Inflammatory macrophage treated with lipopolysaccharide for 4 hours (primary cell): ENCODE measurements at places on chromosomes 1 and 21.
A peak's percentile ranks its signal among the peaks of the same experiment; 100 is the strongest.

DNA sequence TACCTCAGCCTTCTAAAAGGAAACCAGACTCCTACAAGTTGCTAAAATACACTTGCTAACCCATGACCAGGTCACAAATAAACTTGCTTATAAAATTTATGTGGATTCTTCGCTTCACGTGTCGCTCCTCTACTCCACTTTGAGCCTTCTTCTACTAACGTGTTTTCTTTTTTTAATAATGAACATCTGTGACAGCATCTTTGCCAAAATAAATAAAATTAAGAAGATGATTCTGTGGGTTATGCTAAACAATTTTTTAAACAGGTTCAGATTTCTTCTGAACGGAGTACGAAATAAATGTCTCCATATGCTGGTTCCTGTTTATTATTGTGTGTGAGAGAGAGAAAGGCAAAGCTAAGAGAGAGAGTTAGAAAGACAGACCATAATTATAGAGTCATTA, 735.8 kb downstream of the LTN1 start:
- DNase-seq: no peak

GRCh38 chr1:47436979-47437446, 831 bp upstream of the FOXD2 start:
- no peak for DNase-seq

GRCh38 chr1:12059722-12060464, 3.2 kb upstream of the TNFRSF8 start:
- no peak for DNase-seq

DNA sequence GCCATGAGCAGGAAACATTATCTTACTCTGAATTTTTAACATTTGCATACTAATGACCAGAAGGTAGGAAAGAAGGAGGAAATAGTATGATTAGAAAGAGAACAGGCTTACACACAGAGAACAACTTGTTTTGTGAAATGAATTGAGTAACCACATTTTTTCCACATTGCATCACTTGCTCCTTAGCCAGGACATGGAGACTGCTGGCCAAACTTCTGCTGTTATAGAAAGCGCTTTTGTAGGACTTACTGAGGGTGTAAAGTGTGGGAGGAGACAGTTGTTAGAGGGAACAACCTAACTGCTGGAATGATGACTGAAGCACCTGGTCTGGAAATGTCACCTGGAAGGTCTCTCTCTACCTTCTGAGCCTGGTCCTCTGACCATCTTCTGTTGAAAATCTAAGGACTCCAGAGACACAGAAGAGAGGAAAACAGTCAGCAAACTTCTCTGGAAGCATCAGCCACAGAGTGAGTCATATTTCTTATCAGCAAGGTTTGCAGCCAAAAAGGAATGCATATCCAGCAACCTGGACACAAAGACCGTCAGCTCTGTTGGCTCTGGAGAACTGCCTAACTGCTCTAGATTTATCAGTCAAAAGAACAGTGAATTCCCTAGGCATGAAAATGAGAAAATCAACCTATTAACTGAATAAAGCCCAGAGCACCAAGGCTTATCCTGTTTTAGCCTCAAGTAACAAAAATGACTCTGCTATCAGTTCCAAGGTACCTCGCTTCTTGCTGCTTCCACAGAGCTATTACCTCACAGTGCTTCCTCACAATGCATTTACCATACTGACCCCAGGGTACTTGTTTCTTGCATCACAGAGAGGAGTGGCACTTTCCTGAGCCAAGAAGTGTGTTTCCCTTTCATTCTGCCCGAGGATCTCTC, 88.0 kb upstream of the SLFNL1 start:
- DNase-seq: peak; percentile 87

DNA sequence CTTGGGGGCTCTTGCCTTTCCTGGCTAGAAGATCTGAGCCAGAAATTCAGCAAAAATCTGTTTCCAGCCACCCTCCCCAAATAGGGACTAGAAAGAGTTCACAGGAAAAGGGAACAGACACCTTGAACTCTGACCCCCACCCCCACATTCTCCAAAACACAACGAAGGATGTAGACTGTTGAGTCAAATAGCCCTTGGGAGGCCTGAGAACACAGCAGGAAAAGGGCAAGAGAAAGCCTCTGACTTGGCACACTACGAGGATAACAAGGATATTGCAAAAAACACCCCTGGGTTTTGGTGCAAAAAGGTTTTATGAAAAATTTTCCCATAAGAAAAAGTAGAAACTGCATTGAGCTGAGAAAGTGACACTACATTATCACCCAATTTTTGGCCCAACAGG, 1.9 kb upstream of the YRDC start:
- peak; percentile 41 for DNase-seq

GRCh38 chr1:15388201-15388880, 21.3 kb upstream of the EFHD2 start:
- no peak for DNase-seq

DNA sequence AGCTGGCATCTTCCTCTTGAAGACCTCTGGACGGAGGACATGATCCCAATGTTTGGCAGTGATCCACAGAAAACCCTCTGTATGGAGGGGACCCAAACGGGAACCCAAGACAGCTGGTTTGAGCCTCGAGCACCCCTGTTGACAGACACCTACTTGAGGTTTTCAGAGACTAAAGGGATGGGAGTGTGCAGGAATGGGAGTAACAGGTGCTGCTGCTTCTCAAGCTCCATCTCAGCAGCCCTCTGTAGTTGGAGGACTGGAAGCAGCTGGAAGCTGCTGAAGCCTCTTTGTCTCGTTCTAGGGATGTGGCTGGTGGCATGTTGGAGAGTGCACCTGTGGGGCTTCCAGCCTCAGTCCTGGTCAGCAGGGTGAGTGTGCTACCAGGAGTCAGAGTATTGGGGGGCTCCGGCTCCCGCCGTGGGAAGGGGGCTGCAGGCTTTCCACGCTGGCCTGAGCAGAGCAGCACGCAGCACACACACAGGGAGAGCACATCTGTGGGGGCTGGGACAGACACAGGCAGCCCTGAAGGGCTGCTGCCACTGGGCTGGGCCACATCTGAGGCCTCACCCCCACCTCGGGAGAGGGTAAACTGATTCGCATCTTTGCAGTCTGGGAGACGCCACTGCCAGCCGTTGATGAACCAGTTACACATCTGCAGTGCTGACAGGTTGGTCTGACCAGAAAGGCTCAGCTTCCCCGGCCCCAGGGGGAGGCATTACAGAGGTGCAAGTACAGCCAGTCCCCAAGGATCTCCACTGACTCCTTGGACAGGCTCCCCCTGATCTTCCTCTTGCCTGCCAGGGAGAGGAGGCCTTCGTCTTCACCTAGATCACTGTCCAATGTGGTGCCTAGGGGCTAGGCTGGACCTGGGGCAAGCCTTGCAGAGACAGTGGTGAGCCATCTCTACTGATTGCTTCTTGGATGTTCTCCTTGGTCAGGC, 56.6 kb downstream of the ADSS2 start:
- no peak for DNase-seq

- DNase-seq: no peak
Measured at GRCh38 chr1:16614361-16615252, 1.2 kb upstream of the NBPF1 start.

DNA sequence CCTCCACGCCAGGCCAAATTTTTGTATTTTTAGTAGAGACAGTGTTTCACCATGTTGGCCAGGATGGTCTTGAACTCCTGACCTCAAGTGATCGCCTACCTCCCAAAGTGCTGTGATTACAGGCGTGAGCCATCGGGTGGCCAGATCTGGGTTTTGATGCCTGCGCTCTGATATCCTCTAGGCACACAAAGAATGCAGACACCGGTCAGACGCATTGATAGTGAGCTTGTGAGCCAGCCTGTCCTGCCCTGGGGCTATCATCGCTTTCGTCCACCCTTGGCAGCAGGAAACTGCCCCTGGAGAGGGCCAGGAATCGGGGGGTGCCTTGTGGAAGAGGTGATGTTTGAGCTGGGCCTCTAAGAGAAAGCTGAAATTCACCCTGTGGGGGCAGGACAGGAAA, 4.0 kb downstream of the FBLIM1 start:
- DNase-seq: no peak

- DNase-seq: no peak
Measured at GRCh38 chr1:189374816-189375215, 1102.8 kb downstream of the BRINP3 start.

DNA sequence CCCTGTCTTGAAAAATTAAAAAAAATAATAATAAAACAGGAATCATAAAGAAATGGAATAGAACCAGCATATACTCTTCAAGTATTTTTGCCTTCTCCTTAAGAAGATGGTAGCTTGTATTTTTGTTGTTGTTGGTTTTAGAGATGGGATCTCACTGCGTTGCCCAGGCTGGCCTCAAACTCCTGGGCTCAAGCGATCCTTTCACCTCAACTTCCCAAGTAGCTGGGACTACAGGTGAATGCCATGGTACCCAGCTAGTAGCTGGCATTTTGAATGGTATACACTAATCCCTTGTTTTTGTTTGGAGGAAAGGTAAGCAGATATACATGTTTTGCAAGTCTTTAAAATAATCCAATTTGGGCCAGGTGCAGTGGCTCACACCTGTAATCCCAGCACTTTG, 34.7 kb upstream of the ERO1B start:
- DNase-seq: no peak

- DNase-seq: no peak
Measured at GRCh38 chr1:228306275-228307217, 98.7 kb downstream of the OBSCN start.
